RWPE2 (cell line): ENCODE measurements at places on chromosomes 2 and 18.

DNA sequence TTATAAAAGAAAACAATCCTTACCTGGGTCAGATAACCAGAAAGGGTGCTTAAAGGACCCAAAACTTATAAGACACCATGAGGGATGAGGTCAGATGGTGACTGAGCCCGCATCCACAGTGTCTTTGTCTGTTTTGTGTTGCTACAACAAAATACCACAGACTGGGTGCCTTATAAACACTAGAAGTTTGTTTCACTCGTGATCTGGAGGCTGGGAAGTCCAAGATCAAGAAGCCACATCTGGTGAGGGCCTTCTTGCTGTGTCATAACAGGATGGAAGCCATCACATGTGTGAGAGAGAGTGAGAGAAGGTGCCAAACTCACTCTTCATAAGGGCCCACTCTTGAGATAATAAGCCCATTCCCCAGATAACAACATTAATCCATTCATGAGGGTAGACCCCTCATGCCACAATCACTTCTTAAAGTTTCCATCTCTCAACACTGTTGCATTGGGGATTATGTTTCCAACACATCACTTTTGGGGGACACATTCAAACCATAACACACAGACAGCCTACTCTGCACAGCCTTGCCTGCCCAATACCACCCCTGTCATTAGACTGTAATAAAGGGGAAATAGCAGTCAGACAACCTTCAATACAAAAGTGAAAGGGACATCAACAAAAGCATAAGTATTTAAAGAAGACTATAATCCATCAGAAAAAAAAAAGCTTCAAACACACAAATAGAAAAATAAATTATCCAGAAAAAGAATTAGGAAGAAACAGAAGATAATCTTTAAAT lies 249.8 kb downstream of the ANAPC1 start:
- no peaks in the 10 kb centered on the region for H3K4me1 ChIP-seq
- H3K27me3 ChIP-seq: no peaks in the 10 kb centered on the region
- no peak overlapping the region for H3K4me3 ChIP-seq
- no peaks in the 10 kb centered on the region for H3K36me3 ChIP-seq
- no peak for DNase-seq

- DNase-seq: no peak
- peaks cover 10% of the 10 kb centered on the region for H3K4me1 ChIP-seq
These were observed 46.4 kb downstream of the MREG start for GRCh38 chr2:215966951-215967350.

GRCh38 chr2:35526741-35527140 lies 828.8 kb upstream of the CRIM1 start:
- H3K27me3 ChIP-seq: no peaks in the 10 kb centered on the region
- no peak overlapping the region for H3K27ac ChIP-seq
- H3K36me3 ChIP-seq: no peaks in the 10 kb centered on the region
- H3K4me1 ChIP-seq: no peaks in the 10 kb centered on the region
- no peak overlapping the region for H3K4me3 ChIP-seq
- DNase-seq: no peak

- no peaks in the 10 kb centered on the region for H3K27me3 ChIP-seq
- H3K4me1 ChIP-seq: no peaks in the 10 kb centered on the region
- no peak for DNase-seq
- H3K27ac ChIP-seq: no peak overlapping the region
- no peak overlapping the region for H3K4me3 ChIP-seq
- no peaks in the 10 kb centered on the region for H3K36me3 ChIP-seq
These were observed 523.1 kb downstream of the PLCL1 start for GRCh38 chr2:198327526-198327925.

DNA sequence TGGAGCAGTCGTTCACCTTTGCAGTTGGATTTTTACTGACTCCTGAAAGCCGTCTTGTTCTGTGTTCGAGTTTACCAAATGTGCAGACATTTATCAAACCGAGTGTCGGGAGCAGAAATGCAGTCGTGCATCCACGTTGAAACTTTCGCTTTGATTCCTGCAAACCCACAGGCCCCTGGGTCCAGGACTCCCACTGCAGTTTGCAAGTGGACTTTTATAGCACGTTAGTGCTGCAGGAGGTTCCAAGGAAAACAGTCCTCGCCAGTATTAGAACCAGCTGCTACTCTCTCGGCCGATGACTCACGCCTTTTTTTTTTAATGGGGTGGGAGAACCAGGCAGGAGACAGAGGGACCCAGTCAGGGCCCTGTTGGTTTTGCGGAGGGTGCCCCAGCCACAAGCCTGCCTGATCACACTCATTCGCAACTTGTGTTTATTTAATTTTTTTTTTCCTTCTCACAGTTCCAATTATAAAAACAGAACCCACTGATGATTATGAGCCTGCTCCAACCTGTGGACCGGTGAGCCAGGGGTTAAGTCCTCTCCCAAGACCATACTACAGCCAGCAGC lies 90.1 kb downstream of the NFATC1 start:
- H3K27ac ChIP-seq: no peak overlapping the region
- H3K36me3 ChIP-seq: no peaks in the 10 kb centered on the region
- no peaks in the 10 kb centered on the region for H3K4me1 ChIP-seq
- H3K27me3 ChIP-seq: no peaks in the 10 kb centered on the region
- DNase-seq: peak; percentile 5
- H3K4me3 ChIP-seq: no peak overlapping the region

- no peaks in the 10 kb centered on the region for H3K4me1 ChIP-seq
- DNase-seq: no peak
- H3K4me3 ChIP-seq: no peak overlapping the region
- no peak overlapping the region for H3K27ac ChIP-seq
These were observed 140.5 kb upstream of the PELI1 start for GRCh38 chr2:64284751-64285150.

GRCh38 chr2:8022908-8023640 lies 658.8 kb upstream of the ID2 start:
- no peaks in the 10 kb centered on the region for H3K36me3 ChIP-seq
- no peak overlapping the region for H3K4me3 ChIP-seq
- H3K27ac ChIP-seq: no peak overlapping the region
- DNase-seq: no peak
- no peaks in the 10 kb centered on the region for H3K27me3 ChIP-seq
- H3K4me1 ChIP-seq: no peaks in the 10 kb centered on the region

GRCh38 chr2:30355306-30355705 lies 91.7 kb upstream of the LCLAT1 start:
- no peak overlapping the region for H3K4me3 ChIP-seq
- DNase-seq: no peak
- H3K27ac ChIP-seq: no peak overlapping the region
- H3K27me3 ChIP-seq: no peaks in the 10 kb centered on the region
- H3K36me3 ChIP-seq: no peaks in the 10 kb centered on the region

GRCh38 chr2:119552902-119553301 lies 8.7 kb downstream of the CFAP221 start:
- no peak overlapping the region for H3K4me3 ChIP-seq
- no peak overlapping the region for H3K27ac ChIP-seq
- no peaks in the 10 kb centered on the region for H3K4me1 ChIP-seq
- no peak for DNase-seq
- no peaks in the 10 kb centered on the region for H3K36me3 ChIP-seq
- no peaks in the 10 kb centered on the region for H3K27me3 ChIP-seq

DNA sequence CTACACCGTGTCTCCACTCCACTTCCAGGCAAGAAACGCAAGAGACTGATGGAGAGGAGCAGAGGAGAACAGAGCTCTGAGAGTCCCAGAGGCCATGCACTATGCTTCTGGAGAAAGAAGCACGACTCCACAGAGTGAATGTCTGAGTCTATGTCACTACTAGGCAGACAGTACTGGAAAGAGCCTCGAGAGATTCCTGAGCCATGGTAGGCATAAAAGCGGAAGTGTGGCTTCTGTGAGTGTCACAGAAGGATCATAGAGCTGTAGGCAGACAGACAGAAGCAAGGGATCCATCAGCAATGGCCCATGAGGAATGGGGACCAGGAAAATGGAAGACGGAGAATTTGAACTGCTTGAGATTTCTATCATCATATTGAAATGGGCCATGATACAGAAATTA lies 542.6 kb downstream of the ZEB2 start:
- H3K36me3 ChIP-seq: no peaks in the 10 kb centered on the region
- no peaks in the 10 kb centered on the region for H3K4me1 ChIP-seq
- no peak overlapping the region for H3K4me3 ChIP-seq
- no peak for DNase-seq
- H3K27me3 ChIP-seq: no peaks in the 10 kb centered on the region

DNA sequence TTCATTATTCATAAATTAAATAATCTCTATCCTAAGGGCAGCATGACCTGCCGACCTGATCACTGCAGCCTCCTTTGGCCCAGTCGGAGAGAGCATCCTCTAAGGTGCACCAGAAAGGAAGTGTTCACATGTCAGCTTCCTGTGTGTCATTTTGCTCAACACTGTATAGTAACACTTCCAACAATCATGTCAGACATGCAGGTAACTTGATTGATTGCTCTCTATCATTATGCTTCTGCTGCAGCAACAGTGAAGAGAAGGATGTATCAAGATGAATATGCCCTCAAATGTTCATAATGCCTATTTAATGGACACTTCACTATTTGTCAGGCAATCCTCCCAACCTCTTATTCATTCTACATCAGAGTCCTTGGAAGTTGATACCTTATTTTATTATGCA lies 332.3 kb downstream of the CDH7 start:
- no peak overlapping the region for H3K27ac ChIP-seq
- DNase-seq: no peak
- no peaks in the 10 kb centered on the region for H3K36me3 ChIP-seq

DNA sequence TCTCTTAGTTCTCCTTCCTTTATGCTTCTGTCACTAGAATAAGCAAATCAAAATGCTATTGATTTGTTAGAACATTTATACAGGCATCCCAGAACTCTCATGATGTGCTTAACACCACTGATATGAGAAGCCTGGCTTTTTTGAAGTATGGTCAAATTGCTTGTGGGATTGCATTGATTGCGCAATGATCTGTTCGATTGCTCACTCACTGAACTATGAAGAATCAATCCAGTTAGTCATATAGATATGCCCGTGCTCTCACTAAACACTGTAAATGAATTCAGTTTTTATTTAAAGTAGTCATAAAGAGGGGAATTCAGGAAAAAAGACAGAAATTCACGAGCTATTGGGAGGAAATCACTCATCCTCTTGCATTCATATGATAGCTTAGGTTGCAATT lies 1237.8 kb downstream of the SUCLG1 start:
- no peak overlapping the region for H3K27ac ChIP-seq
- DNase-seq: no peak
- no peaks in the 10 kb centered on the region for H3K36me3 ChIP-seq
- H3K27me3 ChIP-seq: no peaks in the 10 kb centered on the region

DNA sequence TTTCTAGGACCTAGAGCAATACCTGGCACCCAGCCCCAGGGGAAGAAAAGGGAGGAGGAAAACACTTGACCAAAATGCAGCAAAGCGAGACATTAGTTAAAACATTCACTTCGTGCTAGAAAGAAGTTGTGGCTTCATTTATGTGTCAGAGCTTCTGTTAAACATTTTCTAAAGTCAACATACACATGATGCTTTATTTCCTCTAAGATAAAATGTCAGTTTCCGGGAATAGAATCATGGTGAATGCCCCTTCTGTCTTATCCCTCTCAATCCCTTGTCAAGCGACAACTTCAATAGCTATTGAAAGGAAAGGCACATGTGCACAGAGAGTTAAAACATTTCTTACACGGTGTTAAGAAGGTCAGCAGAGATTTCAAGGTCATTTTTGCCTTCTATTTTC lies 404.6 kb upstream of the CWC22 start:
- DNase-seq: no peak
- no peaks in the 10 kb centered on the region for H3K36me3 ChIP-seq
- no peaks in the 10 kb centered on the region for H3K4me1 ChIP-seq
- no peak overlapping the region for H3K27ac ChIP-seq
- no peaks in the 10 kb centered on the region for H3K27me3 ChIP-seq

GRCh38 chr2:10914272-10914693 lies 2.5 kb downstream of the KCNF1 start:
- H3K4me3 ChIP-seq: no peak overlapping the region
- H3K27me3 ChIP-seq: peaks cover 37% of the 10 kb centered on the region
- no peaks in the 10 kb centered on the region for H3K36me3 ChIP-seq
- H3K27ac ChIP-seq: no peak overlapping the region

DNA sequence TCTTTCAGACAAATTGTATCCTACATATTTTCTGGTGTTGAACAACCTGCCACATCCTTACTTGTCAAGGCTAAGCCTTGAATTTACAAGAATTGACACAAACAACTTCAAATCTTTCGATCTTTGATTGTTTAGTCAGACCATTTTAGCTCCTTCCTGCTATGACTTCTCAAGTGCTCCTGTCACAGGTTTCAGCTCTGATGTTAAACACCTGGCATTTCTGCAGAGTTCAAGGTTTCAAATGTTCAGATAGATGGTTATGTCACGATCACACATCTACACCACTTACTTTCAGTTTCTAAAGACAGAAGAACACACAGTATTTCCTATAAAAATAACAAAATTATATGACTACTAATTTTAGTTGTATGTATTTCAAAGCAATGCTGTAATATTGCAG lies 84.0 kb downstream of the RND3 start:
- no peaks in the 10 kb centered on the region for H3K27me3 ChIP-seq
- H3K4me1 ChIP-seq: no peaks in the 10 kb centered on the region
- no peak for DNase-seq
- no peaks in the 10 kb centered on the region for H3K36me3 ChIP-seq

DNA sequence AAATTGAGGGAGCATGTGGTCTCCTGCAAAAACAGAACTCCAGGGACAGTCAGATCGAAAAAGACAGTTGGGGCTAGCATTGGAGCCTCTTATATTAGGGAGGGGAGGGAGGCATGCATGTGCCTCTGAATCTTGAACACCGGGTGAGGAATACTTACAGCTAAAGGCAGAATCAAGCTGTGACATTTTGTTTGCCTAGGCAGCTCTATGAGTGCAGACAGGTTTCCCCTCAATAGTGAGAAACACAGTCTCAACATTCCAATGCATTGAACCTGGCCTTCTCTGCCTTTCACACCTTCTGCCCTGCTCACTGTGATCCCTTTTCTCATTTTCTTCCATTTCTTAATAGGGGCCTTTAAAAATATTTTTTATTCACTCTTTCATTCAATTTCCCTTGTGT lies 140.4 kb downstream of the THSD7B start:
- no peaks in the 10 kb centered on the region for H3K4me1 ChIP-seq
- no peak for DNase-seq
- no peak overlapping the region for H3K27ac ChIP-seq
- no peak overlapping the region for H3K4me3 ChIP-seq

- H3K4me3 ChIP-seq: no peak overlapping the region
- H3K36me3 ChIP-seq: no peaks in the 10 kb centered on the region
- H3K4me1 ChIP-seq: peaks cover 4% of the 10 kb centered on the region
These were observed 118.8 kb upstream of the CYP1B1 start for GRCh38 chr2:38194751-38195150.

- no peak overlapping the region for H3K27ac ChIP-seq
- H3K27me3 ChIP-seq: no peaks in the 10 kb centered on the region
- peaks cover 8% of the 10 kb centered on the region for H3K4me1 ChIP-seq
- H3K36me3 ChIP-seq: peaks cover 65% of the 10 kb centered on the region
- H3K4me3 ChIP-seq: no peak overlapping the region
- no peak for DNase-seq
These were observed 35.1 kb upstream of the MPP4 start for GRCh38 chr2:201733544-201733943.

- H3K27ac ChIP-seq: no peak overlapping the region
- no peaks in the 10 kb centered on the region for H3K4me1 ChIP-seq
- no peak overlapping the region for H3K4me3 ChIP-seq
- DNase-seq: no peak
- no peaks in the 10 kb centered on the region for H3K27me3 ChIP-seq
These were observed 78.1 kb downstream of the ZNF516 start for GRCh38 chr18:76416911-76417310.

- H3K27ac ChIP-seq: no peak overlapping the region
- H3K4me3 ChIP-seq: no peak overlapping the region
- no peaks in the 10 kb centered on the region; the same call in 1 of the 2 replicates for H3K36me3 ChIP-seq
- H3K4me1 ChIP-seq: no peaks in the 10 kb centered on the region
- no peaks in the 10 kb centered on the region for H3K27me3 ChIP-seq
- DNase-seq: no peak
These were observed 38.7 kb downstream of the CCDC138 start for GRCh38 chr2:108825254-108825653.

- no peak overlapping the region for H3K4me3 ChIP-seq
- no peak overlapping the region for H3K27ac ChIP-seq
- H3K4me1 ChIP-seq: peaks cover 11% of the 10 kb centered on the region
- no peak for DNase-seq
These were observed 118.3 kb downstream of the FMNL2 start for GRCh38 chr2:152453129-152453911.
